NCI-H526 treated with DMSO at 0.1 percent for 48 hours (cell line): ENCODE measurements at places on chromosomes 1 and 21.

DNA sequence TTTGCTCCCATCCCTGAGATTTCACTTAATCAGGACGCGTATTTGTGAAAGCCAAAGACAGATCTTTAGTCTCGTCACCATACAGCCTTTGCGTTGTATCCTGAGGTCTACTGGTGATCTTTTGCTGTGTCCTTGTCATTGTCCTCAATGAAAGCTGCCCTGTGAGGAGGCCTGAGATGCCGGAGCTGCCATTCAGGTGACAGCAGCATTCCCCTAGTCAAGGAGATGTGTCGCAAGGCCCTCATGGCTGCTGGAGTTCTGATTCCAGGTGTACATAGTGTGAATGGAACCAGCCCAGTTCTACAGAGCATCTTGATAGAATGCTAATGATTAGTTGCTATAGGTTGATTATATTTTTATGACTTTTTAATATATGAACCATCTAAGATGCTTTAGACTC lies 24.1 kb downstream of the TTF2 start:
- DNase-seq: no peak

GRCh38 chr1:219938706-219939105 lies 10.3 kb upstream of the SLC30A10 start:
- DNase-seq: no peak

- DNase-seq: no peak
These were observed 155.4 kb downstream of the URB2 start for GRCh38 chr1:229781453-229781852.

GRCh38 chr1:40162753-40163441 lies 1.7 kb downstream of the RLF start:
- DNase-seq: no peak

DNA sequence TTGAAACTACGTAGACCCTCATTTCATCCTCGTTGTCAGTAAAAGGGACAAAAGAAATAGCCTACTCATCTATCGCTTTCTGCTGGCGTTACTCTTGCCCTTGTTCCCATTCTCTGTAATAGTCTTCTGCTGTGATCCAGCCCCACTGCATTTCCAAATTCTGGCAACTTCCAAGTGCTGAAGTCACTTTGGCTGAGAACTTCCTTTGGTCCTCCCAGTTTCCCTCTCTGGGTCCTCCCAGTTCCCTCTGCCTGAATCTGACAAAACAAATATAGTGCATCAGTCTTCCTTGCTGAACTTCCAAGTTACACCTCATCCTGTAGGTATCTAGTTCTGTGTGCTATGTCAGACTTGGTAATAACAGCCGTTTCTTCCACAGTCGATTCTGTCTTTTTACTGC lies 47.0 kb upstream of the PLA2G4A start:
- no peak for DNase-seq

DNA sequence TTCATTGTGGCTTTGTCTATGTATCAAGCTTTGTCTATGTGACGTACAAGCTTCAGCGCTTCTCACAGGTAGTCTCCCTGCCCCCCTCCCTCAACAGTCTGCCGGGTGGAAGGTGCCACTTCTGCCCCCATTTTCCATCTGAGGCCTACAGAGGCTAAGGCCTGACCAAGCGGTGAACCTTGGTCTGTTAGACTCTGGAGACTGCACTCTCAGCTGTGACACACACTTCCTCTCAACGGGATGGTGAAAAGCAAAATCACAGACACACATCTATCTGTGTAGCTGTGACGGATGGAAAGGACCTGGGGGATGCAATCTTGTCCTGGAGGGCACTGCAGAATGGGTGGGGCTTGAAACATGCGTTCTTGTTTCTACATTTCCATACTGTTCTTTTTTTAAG lies 152.9 kb upstream of the EDN2 start:
- DNase-seq: no peak

DNA sequence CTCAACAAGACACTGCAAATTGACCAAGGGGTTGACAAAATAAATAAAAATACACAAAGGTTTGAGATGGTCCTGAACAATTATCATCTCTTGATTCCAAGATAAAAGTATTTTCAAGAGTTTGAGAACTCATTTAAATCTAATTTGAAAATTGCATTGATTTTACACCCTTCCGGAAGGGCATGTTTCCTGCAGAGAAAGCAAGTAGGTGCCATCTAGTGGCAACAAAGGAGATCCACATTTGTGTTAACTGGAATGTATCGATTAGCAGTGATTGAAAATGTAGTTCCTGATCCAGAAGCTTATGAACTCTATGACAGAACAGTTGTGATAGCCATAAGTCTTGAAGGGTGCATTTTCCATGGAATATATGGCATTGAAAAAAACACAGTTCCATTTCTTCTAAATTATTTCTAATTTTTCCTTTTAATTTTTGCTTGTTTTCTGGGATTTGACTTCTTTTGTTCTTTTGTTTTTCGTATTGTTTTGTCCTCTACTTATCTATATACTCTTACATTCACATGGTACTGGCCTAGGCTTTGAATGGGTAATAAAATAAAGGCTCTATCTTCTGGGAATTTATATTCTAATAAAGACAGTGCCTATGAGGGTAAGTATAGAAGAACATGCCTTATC lies 143.7 kb downstream of the DNM3 start:
- peak; percentile 60 for DNase-seq

DNA sequence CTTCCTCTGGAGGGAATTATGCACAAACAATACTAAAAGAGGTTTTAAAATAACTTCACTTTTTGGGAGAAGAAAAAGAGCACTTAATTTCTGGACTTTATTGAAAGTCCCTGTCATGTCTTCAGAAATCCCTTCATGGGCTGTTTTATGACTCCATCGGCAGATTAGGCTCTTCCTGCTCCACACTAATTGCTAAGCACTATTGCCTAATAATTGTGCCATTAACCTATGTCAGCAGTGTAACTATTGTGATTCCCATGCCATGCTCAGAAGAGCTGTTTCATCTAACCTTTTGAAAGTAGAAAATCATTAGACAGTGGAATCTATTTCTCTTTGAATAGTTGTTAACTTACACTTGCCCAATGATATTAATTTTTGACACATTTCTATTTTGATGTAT lies 489.3 kb upstream of the RUNX1 start:
- no peak for DNase-seq

DNA sequence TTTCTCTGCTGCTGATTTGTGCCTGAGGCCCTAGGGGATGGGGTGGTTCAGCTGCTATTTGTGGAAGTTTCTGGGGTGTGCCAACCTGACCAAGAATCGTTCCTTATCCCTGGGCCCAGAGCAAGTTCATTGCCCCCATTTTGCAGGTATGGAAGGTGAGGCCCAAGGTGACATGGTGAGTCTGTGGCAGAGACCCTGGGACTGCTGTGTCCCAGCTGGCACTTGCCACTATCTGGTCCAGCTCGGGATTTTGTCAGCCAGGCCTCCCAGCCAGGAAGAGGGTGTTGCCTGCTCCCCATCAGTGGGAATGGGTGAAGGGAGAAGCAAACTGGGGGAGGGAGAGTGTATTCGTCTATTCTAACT lies 18.9 kb upstream of the LRP8 start:
- no peak for DNase-seq

DNA sequence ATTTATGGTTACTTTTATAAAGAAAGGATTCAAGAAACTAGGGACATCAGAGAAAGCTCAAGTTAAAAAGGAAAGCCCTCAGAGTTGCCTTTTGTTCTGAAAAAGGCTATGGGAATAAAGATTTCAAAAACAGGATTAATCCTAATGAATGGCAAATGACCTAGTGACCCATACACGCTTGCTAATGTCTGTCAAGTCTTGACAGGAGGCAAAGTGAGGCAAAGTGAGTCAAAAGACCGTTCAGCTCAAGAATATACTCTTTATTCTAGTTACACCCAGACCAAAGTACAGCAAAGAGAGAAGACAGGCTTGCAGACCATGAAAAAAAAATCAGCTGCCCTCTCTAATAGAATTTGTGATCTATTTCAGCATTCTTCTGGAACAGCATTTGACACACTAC lies 3.5 kb downstream of the ZNF436 start:
- no peak for DNase-seq

DNA sequence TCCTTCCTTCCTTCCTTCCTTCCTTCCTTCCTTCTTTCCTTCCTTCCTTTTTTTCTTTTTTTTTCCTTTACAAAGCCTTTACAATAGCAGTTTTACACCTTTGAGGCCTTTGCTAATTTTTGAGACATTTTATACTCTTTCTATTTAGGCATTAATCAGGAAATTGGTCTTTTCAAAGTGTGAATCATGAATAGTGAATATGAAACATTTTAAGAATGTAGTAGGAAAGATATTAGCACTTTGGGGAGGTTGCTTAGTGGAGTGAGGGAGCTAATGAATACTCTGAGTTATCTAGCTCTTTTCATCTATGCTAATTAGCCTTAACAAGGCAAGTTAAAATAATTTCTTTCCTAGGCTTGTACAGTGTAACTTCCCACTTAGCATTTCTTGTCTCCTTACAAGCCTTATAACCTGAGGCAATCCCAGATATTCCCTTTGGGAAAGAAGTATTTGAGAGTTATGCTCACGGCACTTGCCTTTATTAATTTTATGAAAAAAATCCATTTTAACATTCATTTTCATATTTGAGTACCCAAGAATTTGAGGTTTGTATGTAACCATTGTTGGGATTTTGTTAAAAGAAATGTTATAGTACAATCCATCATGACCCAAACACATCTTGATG lies 122.6 kb downstream of the NTNG1 start:
- DNase-seq: no peak

GRCh38 chr1:230052018-230052417 lies 15.0 kb upstream of the GALNT2 start:
- DNase-seq: no peak
